ENCODE measurements at places on chromosomes 5 and 9.

GRCh38 chr9:120184266-120184665 lies 395.7 kb downstream of the CDK5RAP2 start:
- no peak for DNase-seq

DNA sequence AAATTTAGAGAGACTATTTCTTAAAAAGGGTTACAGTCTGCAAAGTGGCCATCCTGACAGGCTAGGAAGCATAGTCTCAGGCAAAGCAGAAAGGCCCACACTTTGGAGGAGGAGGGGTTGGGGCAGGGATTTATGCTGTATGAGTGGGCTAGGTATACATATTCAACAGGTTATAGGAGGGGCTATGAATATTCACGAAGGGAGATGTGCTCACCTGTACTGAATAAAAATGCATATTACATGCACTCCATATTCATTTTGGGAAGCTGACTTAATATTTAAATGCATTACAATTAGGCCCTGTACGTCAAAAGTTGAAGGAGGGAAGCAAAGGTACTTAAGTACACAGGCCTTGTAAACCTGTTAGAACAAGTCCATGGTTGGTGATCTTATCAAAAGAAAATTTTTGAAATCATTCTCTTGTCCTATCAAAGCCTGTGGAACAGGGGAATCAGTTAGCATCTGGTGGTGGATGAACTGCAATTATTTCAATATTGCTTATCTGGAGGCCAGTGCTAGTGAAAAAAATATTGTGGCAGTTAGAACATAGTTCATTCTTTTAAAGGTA lies 1.6 kb downstream of the CENPP start:
- no peak for DNase-seq

GRCh38 chr9:36731068-36731956 lies 158.6 kb downstream of the MELK start:
- DNase-seq = no peak

DNA sequence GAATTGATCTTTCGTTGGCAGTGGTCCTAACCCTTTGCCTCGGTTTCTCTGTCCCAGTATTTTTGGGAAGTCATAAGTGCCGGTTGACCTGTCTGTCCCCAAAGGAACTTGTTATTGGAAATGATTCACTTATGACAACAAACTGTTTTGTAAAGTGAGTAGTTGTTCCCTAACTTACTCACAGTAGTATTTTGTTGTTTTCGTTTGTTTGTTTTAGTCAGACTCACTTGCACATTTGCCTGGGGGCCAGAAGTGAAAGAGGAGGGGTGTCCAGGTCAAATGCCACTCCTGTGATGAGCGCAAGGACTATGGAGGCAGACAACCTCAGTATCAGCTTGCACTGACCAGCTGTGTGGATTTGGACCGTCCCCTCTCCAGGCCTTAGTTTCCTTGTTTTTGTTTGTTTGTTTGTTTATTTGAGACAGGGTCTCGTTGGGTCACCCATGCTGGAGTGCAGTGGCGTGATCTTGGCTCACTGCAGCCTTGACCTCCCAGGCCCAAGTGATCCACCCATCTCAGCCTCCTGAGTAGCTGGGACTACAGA lies 47.3 kb downstream of the ANKRD55 start:
- no peak for DNase-seq

DNA sequence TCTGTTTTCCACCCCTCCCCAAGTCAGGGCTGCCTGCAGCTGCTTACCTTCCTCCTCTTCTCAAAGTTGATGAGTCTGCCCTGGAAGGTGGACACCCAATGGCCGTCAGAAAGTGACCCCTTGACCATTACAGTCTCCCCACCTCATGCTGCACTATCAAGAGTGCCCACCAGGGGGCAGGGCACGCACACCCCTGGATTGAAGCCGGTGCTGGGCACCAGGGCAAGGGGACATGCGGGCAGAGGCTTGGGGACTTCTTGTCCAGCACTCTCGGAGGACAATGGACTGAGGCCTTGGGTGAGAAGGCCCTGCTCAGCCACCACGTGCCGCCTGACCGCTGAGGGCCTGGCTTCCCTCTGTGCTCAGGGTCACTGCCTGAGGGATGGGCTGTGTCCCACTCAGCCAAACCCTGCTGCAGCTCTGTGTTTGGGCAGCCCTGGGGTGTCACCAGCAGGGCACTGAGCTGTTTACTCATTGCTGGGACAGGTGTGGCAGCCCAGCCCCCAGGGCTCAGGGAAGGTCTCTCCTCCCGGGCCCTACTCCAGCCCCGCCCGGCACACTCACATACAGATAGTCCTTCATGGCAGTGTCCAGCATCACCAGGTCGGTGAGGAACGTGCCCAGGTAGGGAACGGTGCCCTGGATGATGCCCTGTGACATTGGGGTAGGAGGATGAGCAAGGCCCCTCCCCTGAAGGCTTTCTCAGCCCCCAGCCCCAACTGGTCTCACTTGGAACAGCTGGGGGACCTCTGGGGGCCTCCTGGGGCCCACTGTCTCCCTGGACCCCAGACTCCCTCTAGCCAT lies 17.7 kb downstream of the RALGDS start:
- no peak for DNase-seq

- no peak for DNase-seq
Observed at GRCh38 chr5:37850226-37850865, 10.5 kb upstream of the GDNF start.

GRCh38 chr5:139453683-139454567 lies 8.6 kb downstream of the ECSCR start:
- DNase-seq = no peak

DNA sequence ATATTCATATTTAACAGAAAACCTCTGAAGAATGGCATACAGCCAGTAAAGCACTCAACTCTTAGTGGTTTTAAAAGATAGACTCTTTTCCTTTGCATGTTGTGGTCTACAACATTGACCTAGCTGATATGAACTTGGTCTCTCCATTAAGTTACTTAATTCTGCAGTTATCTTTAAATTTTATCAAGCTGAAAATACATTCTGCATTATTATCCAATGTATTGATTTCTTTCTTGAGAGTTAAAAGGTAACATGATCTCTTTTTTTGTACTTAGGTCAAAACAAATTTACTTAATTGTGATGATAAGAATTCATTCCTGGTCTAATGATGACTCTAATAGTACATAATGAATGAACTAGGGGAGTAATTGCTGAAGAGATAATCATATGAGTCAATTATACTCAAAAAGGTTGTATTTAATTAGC lies 132.9 kb downstream of the STARD4 start:
- no peak for DNase-seq
